Right atrium auricular region (tissue), 2 donors: ENCODE measurements at places on chromosomes 5 and 9. TPM values are rescaled to one million over a fixed set of nuclear protein-coding genes. Genes with fewer than 3 reads are reported as not detected.

The PTPA gene
- 81.3 TPM for total RNA-seq

DNA sequence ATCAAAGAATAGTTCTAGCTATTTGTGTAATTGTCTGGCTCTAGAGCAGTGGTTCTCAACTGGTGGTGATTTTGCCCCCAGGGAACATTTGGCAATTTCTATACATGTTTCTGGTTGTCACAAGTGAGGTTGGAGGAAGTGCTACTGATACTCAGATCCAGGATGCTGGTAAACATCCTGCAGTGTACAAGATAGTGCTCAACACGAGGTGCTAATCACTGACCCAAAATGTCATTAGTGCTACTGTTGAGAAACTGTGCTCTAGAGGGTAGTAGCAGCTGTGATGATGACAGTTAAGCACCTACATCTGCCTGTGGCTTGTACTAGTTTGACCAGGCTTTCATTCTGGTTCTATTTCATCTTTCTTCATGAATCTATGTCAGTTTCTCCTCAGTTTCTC, 22.1 kb downstream of the LRRC19 start:
- H3K36me3 ChIP-seq, result peaks cover 12% of the 10 kb centered on the region
- H3K27ac ChIP-seq, result no peak overlapping the region
- H3K4me3 ChIP-seq, result no peak overlapping the region
- no peaks in the 10 kb centered on the region for H3K4me1 ChIP-seq
- no peaks in the 10 kb centered on the region for H3K27me3 ChIP-seq

DNA sequence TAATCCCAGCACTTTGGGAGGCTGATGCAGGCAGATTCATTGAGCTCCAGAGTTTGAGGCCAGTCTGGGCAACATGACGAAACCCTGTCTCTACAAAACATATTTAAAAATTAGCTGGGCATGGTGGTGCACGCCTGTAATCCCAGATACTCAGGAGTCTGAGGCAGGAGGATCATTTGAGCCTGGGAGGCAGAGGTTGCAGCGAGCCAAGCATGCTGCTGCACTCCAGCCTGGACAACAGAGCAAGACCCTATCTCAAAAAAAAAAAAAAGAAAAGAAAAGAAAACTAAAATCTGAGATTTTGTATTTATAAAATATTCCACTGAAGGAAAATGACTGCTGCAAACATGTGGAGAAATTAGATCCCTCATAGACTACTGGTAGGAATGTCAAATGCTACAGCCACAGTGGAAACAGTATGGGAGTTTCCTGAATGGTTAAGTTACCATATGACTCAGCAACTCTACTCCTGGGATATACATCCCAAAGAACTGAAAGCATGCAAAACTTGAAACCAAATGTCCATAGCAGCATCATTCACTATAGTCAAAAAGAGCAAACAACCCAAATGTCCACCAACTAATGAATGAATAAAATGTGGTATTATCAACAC, 106.1 kb downstream of the UBAP2 start:
- H3K27ac ChIP-seq, result no peak overlapping the region
- no peak overlapping the region for H3K4me3 ChIP-seq
- peaks cover 45% of the 10 kb centered on the region for H3K36me3 ChIP-seq
- H3K27me3 ChIP-seq, result no peaks in the 10 kb centered on the region

DNA sequence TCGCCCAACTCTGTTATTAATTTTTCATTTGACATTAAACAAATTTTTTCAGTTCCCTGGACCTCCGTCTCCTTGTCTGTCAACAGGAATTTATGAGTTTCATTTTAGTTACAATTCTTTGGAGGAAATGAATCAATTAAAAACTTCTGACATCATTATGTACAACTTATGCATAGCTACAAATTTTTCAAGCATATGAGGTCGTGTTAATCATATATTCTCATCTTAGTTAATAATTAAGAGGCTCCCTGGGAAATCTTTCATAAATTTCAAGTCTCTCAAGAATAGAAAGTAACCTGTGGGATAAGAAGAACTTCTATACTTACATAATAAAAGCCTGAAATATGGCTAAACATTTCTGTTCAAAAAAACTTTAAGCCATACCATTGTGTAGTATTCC, 3.4 kb downstream of the UGT3A1 start:
- H3K36me3 ChIP-seq, result no peaks in the 10 kb centered on the region
- H3K27ac ChIP-seq, result no peak overlapping the region
- no peaks in the 10 kb centered on the region for H3K4me1 ChIP-seq
- H3K4me3 ChIP-seq, result no peak overlapping the region
- H3K27me3 ChIP-seq, result no peaks in the 10 kb centered on the region
- no peak for DNase-seq

- DNase-seq, result no peak
- no peaks in the 10 kb centered on the region for H3K4me1 ChIP-seq
- H3K27ac ChIP-seq, result no peak overlapping the region
- no peak overlapping the region for H3K4me3 ChIP-seq
- no peaks in the 10 kb centered on the region for H3K27me3 ChIP-seq
- no peaks in the 10 kb centered on the region for H3K36me3 ChIP-seq
These were observed 266.1 kb downstream of the ZSWIM6 start for GRCh38 chr5:61598126-61598525.

- no peaks in the 10 kb centered on the region for H3K4me1 ChIP-seq
- H3K4me3 ChIP-seq, result no peak overlapping the region
- H3K27ac ChIP-seq, result no peak overlapping the region
- H3K27me3 ChIP-seq, result no peaks in the 10 kb centered on the region
- H3K36me3 ChIP-seq, result no peaks in the 10 kb centered on the region
These were observed 1.0 kb upstream of the CFAP157 start for GRCh38 chr9:127705577-127706379.

GRCh38 chr5:32462618-32463017, 18.1 kb upstream of the ZFR start:
- no peaks in the 10 kb centered on the region for H3K36me3 ChIP-seq
- no peak overlapping the region for H3K27ac ChIP-seq
- H3K27me3 ChIP-seq, result no peaks in the 10 kb centered on the region
- no peaks in the 10 kb centered on the region for H3K4me1 ChIP-seq

DNA sequence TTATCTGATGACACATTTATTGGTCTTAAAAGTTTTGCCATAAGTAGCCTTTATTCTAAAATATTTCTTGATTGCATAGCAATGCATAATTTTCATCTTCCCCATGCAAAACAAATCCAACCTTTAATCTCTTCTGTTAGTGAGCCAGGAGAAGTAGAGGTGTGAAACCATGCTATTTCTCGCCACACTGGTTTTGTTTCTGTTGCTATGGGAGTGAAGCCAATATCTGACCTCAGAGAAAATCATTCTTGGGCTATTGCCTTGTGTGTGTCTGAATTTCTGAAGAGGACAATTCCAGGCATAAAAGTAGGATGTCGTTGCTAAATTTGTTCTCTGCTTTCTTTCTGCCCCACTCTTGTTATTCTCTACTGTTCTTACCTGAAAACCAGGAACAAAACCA, 183.6 kb downstream of the PTTG1 start:
- no peak overlapping the region for H3K4me3 ChIP-seq
- no peak overlapping the region for H3K27ac ChIP-seq
- H3K4me1 ChIP-seq, result no peaks in the 10 kb centered on the region
- DNase-seq, result no peak
